ENCODE measurements at places on chromosomes 12 and 14.

- DNase-seq: no peak
Observed at GRCh38 chr12:71797531-71797930, 42.0 kb upstream of the TBC1D15 start.

DNA sequence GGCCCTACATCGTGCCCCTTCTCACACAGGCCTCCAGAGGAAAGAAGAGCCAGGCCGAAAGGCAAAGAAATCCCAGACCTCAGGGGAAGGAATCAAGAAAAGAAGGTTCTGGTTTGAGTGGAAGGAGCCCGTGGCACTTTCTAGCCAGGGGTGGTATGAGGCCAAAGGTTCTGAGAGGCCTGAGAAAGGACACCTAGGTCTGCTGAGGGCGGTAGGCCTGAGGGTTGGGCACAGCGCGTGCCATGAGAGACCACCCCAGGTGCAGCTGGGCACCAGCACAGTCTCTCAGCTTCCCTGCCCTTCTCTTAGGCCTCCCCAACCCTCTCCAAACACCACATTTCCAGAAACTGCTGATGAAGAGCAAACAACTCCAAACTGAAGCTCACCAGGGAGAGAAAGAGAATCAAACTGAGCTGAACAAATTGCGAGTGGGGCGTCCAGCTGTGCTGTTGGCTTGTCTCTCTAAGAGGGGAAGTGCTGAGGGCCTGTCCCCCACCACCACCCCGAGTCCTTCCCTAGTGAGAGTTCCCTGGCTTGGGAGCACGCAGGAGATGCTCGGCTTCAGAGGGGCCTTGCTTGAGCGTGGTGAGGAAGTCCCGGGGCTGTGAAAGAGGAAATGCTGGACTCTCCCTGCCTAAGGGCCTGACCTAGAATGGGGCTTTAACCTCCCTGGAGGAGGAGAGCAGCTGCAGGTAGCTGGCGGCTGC lies 184.8 kb downstream of the ZFP36L1 start:
- DNase-seq: no peak

DNA sequence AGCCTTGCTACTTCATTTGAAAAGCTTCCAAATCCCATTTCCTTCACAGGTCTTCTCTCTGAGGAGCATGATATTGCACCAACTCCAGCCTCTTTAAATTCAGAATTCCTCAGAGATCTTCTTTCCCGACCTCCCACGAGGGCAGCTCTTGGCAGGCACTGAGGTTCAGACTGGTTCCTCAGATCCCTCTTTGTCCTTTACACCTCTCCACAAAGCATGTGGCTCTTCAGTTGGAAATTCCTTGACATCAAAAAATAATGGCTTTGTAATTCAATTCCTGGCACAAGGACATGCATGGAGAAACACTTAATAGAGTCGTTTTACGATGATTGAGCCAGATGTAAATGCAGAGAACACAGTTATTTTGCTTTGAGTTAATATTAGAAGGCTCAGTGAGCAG lies 63.2 kb upstream of the TMX1 start:
- DNase-seq: no peak

GRCh38 chr14:80762641-80763228 lies 178.8 kb downstream of the CEP128 start:
- no peak for DNase-seq

- no peak for DNase-seq
Observed at GRCh38 chr12:63045020-63045860, 105.8 kb downstream of the AVPR1A start.

DNA sequence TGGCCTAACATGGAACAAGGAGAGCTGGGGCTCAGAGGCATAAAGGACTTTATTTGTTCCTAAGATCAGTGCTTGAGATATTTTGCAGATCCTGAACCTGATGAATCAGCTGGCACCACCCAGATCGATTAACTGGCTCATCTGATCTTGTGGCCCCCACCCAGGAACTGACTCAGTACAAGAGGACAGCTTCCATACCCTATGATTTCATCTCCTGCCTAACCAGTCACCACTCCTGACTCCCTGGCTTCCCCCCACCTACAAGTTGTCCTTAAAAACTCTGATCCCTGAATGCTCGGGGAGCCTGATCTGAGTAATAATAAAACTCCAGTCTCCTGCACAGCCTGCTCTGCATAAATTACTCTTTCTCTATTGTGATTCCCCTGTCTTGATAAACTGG lies 5.1 kb downstream of the C12orf56 start:
- no peak for DNase-seq

- DNase-seq: no peak
Observed at GRCh38 chr12:107983756-107984472, 145.2 kb upstream of the WSCD2 start.

DNA sequence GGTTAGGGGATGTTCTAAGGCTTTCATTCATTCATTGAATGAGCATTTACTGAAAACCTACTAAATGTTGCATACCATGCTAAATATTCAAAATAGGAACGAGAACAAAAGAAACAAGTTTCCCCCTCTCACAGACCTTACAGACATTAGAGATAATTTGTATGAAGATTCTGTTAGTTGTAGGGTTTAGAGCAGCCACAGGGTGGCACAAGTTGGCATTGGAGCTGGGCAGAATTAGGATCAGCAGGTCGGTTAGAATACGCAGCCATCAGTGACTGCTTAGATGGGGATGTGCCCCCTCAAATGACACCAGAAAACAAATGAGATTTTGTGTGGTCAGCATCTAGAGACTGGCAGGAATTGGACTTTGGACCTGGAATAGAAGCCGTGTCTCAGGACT lies 166.3 kb upstream of the DAAM1 start:
- DNase-seq: no peak

GRCh38 chr12:53101931-53102781 lies 1.1 kb upstream of the SOAT2 start:
- DNase-seq: no peak

GRCh38 chr14:75993567-75994041 lies 8.0 kb downstream of the IFT43 start:
- no peak for DNase-seq

DNA sequence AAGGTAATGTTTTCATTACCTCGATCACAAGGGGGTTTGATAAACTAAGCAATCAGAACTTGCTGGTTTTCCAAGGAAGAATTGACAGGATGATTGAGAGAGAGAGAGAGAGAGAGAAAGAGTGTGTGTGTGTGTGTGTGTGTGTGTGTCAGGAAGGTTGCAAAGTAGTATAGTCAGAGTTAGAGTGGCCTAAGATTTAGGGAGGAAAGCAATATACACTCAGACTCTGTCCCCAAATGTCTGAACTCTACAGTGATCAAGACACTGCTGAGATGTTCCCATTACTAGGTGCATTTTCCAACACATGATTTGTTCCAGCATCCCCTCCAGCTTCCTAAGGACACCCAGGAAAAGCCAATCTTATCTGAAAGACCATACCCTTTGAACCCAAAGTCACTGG lies 1074.1 kb downstream of the BCL11B start:
- DNase-seq: no peak

- DNase-seq: no peak
Observed at GRCh38 chr12:53941750-53942149, 3.1 kb downstream of the HOXC13 start.

GRCh38 chr14:70358631-70359030 lies 852 bp downstream of the COX16 start:
- no peak for DNase-seq

- no peak for DNase-seq
Observed at GRCh38 chr12:10838461-10838860, 10.8 kb downstream of the PRR4 start.

- DNase-seq: no peak
Observed at GRCh38 chr12:22255097-22255496, 79.4 kb downstream of the ST8SIA1 start.

GRCh38 chr14:60002819-60003492 lies 83.0 kb downstream of the LRRC9 start:
- no peak for DNase-seq

GRCh38 chr14:92520102-92521057 lies 6.8 kb downstream of the RIN3 start:
- no peak for DNase-seq

- no peak for DNase-seq
Observed at GRCh38 chr12:50188875-50189575, 21.9 kb upstream of the CERS5 start.

All from type B pancreatic cell (in vitro differentiated cells).